Activated CD8-positive, alpha-beta memory T cell treated with anti-CD3 and anti-CD28 coated beads for 4 hours (primary cell): ENCODE measurements at places on chromosomes 3 and 15.
A peak's percentile ranks its signal among the peaks of the same experiment; 100 is the strongest.

GRCh38 chr3:46634856-46635255 lies 22.5 kb downstream of the FAM240A start:
- DNase-seq = no peak

- peak; percentile 4 for DNase-seq
Observed at GRCh38 chr3:48157950-48158376, 30.3 kb downstream of the CDC25A start.

- no peak for DNase-seq
Observed at GRCh38 chr3:155230382-155230781, 63.1 kb downstream of the STRIT1 start.

- DNase-seq = no peak
Observed at GRCh38 chr15:47924381-47924780, 196.4 kb upstream of the SLC24A5 start.

GRCh38 chr15:42056934-42057798 lies 36.3 kb upstream of the PLA2G4E start:
- DNase-seq = peak; percentile 16

DNA sequence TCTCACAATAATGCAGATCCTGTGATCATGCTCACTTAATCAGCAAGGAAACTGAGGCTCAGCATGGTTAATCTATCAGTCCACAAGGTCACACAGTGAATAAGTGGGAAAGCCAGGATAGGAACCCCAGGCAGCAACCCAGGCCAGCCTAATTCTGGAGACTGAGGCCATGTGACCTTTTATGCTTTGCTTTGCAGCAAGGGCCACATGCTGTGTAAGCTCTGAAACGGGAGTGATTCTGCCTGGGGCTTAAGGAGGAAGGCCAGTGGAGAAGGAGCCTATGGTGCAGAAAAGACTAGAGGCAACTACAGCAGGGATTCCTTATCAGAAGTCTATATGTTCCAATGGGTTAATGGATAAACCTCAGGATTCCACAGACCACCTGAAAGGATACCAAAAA lies 157.6 kb upstream of the PPP2R3A start:
- no peak for DNase-seq

- DNase-seq = no peak
Observed at GRCh38 chr3:195044411-195044810, 226.5 kb downstream of the XXYLT1 start.

- DNase-seq = no peak
Observed at GRCh38 chr3:81198216-81198615, 563.2 kb downstream of the GBE1 start.

DNA sequence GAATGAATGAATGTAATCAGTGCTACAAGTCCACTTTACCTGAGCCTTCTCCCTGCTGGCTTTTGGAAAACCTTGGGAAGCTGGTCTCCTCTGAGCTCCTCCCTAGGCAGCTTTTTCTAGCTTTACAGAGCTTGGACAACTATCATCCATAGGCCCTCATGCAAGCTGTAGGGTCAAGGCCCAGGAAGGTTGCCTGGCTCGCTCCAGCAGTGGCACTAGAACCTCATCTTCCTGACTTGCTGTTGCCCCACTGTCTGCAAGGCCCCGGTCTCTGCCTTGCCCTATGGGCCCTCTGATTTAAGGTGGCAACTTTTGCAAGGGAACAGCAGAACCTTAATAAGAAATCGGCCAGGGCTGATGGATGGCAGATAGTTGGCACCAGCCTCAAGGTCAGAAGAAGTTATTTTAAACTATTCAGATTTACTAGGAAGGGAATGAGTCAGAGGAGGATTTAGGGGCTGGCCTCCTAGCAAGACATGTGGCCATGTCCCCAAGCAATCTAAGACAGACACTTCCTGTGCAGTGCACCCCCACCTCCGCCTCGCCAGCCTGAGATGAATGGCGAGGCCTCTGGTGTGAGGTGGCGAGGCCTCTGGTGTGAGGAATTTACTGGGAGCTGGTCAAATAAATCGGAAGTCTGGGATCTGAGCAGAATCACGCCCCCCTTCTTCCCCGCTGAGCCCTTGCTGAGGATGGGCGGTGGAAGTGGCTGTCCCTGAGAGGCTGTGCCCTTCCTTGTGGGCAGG lies 180.8 kb downstream of the MEGF11 start:
- DNase-seq = no peak
